B cell (primary cell): ENCODE measurements at places on chromosomes 1 and 21. TPM values are rescaled to one million over a fixed set of nuclear protein-coding genes. Genes with fewer than 3 reads are reported as not detected.

DNA sequence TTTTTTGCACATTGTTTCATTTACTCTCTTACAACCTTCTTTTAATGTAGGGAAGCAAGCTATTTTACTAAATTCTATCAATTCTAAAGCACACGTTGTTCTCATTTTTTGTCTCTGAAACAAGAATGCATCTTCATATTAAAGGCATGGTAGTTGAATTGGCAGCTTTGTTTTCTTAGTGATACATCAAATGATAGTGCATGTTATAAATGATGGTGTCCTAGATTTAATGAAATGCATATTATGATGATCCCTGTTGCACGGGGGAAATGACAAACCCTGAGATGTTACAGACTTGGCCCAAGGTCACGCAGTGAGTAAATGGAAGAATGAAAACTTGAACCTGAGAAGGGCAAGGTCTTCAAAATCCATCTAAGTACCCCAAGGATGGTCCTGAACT, 213.1 kb downstream of the KAZN start:
- H3K27me3 ChIP-seq, result no peaks in the 10 kb centered on the region
- DNase-seq, result no peak
- H3K27ac ChIP-seq, result no peak overlapping the region
- H3K36me3 ChIP-seq, result no peaks in the 10 kb centered on the region

Gene CELA3A
- total RNA-seq, result not detected in 2 replicates

DNA sequence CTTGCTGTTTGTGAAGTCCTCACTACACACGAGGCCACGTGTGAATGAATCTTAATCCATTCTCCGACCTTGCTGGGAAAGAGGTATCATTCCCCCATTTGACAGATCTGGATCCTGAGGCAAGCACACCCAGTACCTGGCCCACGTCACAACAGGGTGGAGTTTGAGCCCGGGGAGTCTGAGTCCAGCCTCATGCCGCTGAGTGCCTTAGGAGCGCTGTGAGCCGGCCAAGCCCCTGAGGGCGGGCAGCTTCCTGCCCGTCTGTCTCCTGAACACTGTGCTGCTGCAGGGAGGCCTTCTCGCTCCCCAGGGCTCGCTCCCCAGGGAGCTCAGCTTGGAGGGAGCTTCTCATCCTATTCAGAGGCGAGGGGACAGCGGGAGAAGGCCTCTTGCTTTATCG, 29.7 kb downstream of the SLC45A1 start:
- peaks cover 6% of the 10 kb centered on the region for H3K36me3 ChIP-seq
- no peak overlapping the region for H3K27ac ChIP-seq
- H3K4me3 ChIP-seq, result no peak overlapping the region
- H3K27me3 ChIP-seq, result no peaks in the 10 kb centered on the region

GRCh38 chr1:32289256-32289655, 2.6 kb upstream of the HDAC1 start:
- no peak overlapping the region for H3K27ac ChIP-seq
- no peak overlapping the region for H3K4me3 ChIP-seq
- H3K27me3 ChIP-seq, result no peaks in the 10 kb centered on the region

DNA sequence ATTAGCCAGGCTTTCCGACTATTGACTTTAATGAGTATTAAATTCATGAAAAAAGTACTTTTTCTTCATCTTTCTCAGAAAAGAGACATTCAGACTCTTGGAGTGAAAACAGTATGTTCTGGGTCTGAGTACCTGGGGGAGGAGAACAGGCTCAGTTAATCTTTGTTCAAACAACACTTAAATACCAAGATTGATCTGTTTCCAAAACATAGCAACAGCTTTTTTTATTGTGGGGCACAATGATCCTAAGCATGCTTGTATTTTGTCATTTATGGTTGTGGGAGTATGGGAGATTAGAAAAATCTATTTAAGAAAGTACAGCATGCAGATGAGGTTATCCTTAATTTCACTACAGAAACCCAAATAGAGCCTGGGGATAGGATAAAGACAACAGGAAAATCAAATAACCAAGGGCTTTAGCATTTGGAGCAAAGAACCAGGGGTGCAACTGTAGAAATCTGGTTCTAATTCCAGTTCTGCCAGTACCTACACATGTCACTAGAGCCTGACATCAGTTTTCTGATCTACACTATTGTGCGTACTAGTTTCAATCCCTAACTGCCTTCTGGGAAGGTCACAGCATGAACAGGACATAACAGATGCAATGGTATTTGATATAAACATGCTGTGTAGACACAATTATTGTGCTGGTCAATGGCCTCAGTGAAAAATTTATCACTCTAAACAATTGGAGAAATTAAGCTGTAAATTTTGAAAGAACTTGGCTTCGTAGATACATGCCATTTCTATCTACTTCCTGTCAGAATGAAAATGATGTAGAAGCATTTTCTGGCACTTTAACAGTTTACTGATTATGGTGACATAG, 91.2 kb downstream of the KCNK1 start:
- no peaks in the 10 kb centered on the region for H3K27me3 ChIP-seq
- no peak for DNase-seq
- H3K36me3 ChIP-seq, result no peaks in the 10 kb centered on the region

DNA sequence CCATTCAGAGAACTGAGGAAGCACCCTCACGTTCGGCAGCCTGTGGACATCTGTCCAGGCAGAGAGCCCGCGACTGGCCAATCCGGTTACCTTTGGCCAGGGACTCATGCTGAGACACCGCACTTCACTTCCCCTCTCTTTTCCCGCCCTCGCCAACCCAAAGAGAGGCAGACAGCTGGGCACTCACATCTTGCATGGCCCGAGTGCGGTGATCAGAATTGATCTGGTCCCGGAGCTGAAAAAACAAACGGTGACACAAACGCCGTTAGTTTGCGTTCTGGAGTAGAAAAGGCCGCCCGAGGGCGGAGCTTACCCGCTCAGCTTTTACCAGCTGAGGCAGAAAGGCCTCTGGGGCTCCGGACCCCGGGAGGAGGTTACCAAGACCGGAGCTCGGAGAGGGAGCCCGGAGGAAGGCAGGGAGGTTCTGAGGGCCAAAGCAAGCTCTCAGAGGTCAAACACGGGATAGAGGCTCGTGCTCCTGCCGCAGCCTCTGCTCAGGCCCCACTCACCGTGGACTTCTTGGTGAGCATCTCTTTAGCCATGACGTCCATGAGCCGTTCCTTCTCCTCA, 376 bp downstream of the SF3A3 start:
- peak overlapping the region; percentile 53 for H3K27ac ChIP-seq
- peak overlapping the region; percentile 96 for H3K4me3 ChIP-seq
- peaks cover 29% of the 10 kb centered on the region for H3K36me3 ChIP-seq
- H3K27me3 ChIP-seq, result no peaks in the 10 kb centered on the region

Gene ZNF695
- 0.44 and 0.51 TPM in 2 replicates for total RNA-seq

DNA sequence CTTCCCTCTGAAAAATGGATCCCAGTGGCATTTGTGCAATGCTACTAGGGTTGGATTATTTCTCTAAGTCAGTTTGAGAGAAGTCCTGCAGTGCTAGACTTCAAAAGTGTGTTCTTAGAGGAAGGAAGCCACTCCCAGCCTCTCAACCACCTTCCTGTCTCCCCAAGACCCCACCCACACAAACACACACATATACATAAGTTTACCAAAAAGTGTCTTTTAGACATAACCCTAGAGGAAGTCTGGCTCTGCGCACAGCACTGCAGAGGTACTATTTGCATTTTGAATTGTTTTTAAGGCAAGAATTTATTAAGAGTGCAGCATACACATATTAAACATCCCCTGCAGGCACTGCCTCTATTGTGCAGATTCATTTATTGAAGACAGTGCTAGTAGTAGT, 127.3 kb downstream of the HHIPL2 start:
- H3K4me1 ChIP-seq, result peaks cover 15% of the 10 kb centered on the region
- H3K4me3 ChIP-seq, result peak overlapping the region; percentile 28
- H3K27me3 ChIP-seq, result no peaks in the 10 kb centered on the region
- DNase-seq, result no peak
- H3K36me3 ChIP-seq, result no peaks in the 10 kb centered on the region
- H3K27ac ChIP-seq, result no peak overlapping the region

DNA sequence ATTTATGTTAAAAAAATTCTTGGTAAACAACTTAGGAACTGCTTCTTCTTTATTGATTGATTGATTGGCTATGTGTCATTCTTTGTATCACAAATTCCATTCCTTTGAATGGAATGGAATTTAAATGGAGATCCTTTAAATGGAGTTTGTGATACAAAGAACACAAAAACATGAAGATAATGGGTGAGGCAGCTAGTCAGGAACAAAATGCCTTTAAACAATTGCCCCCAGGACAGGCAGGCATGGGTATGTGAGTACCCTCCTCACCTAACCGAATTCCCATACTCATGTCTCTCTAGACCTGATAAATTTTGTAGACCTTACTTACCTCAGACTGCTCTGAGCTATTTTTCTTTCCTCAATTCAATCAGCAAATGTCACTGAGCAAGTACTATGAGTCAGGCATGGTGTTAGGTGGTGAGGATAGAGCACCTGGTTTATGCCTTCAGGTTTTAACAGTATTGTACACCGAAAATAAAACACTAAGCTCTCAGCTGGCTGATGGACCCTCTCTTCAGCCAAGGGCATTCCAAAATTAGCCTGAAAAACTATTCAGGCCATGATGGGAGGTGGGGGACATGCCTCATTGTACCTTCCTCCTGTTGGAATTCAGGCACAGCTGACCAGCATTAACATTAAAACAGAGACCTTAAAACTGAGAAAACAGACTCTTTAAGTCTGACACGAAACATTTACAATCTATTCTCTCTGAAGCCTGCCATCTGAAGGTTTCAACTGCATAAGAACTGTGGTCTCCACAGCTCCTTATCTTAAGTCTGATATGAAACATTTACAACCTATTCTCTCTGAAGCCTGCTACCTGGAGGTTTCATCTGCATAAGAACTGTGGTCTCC, 58.9 kb downstream of the OLFML3 start:
- no peak for DNase-seq
- H3K4me1 ChIP-seq, result no peaks in the 10 kb centered on the region
- H3K27me3 ChIP-seq, result no peaks in the 10 kb centered on the region
- H3K36me3 ChIP-seq, result no peaks in the 10 kb centered on the region

Gene ADCY10
- 0.12 and 0.15 TPM in 2 replicates for total RNA-seq

DNA sequence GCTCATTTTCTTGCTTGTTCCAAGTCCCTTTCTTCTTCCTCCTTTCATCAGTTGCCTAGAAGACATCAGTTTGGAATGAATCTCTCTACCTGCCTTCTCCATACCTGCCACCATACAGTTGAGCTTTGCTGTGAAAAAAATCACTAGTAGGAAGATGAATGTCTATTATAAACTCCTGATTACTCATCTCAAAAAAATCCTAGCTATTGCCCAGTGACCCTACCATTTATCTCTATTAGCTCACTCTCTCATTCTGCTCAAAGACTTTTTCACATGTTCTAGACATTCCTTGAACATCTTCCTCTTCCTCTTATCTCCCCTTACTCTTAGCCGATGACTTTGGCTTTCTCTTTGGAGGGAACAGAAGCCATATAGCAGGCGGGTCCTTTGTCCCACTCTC, 49.7 kb upstream of the HMGB4 start:
- DNase-seq, result no peak
- H3K27ac ChIP-seq, result no peak overlapping the region
- H3K36me3 ChIP-seq, result no peaks in the 10 kb centered on the region
- no peaks in the 10 kb centered on the region for H3K27me3 ChIP-seq
